Hindlimb muscle (tissue), 1 donor: ENCODE measurements at places on chromosomes 3 and 15.

GRCh38 chr3:47661121-47661752 lies 82.6 kb upstream of the CSPG5 start:
- DNase-seq = no peak

DNA sequence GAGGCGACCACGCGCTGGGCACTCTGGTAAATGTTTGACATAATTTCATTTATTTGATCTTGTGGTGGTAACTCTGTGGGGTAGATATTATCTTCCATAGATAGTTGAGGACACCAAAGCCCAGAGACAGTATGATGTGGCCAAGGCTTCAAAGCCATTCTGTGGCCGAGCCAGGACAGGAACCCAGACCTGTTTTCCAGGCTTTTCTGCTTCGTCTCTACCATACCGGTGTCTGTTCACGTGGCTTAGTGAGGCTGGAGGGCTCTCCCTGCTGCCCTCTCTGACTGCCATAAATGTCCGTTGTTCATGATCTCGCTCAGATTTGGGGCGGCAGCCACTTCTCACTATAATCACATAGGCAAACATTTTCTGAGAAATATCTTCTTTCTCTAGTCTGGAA lies 134.7 kb downstream of the PEX5L start:
- no peak for DNase-seq

GRCh38 chr3:57675530-57675929 lies 17.3 kb downstream of the DENND6A start:
- no peak for DNase-seq

- no peak for DNase-seq
Measured at GRCh38 chr15:33159726-33160453, 34.6 kb downstream of the FMN1 start.

DNA sequence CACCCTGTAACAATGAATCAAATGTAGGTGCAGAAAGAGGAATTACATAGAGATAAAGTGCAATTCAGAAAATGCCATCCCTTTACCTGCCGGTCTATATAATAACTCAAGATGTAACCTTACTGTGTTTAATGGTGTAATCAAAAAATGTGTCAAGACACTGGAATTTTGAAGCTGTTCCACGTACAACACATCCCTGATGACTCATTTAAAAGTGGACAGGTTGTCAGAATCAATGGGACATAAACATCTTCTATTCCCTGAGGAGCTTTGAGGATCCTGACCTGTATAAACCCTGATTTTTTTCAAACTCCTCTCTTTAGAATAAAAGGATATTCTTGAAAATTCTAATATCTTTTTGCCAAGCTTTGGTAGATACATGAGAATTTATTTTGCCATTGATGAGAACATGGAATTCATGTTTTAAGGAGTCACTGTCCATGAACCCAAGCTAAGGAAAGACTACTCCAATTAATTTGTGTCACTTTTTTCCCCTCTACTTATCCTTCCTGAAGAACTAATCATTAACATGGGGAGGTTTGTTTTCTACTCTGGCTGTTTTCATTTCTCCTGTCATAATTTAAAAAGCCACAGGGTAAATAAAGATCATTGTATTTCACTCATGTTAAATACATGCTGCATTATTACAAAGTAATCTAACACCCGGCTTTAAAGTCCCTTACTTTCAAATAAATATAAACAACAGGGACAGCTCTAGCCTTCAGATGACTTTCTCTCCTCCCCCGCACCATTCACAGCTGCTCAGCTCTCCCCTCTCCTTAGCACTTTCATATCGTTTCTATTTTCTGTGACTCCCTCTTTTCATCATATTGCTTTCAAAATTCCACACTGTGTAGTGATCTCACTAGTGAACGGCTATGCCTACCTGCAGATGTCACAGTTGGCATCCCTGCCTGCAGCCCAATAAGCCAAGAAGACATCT lies 138.3 kb downstream of the TAFA4 start:
- DNase-seq = no peak

- DNase-seq = peak; percentile 29
Measured at GRCh38 chr15:29805043-29805707, 17.1 kb downstream of the TJP1 start.

GRCh38 chr3:115322901-115323300 lies 175.8 kb upstream of the ZBTB20 start:
- DNase-seq = no peak
